ENCODE measurements at places on chromosomes 5 and 9. TPM values are rescaled to one million over a fixed set of nuclear protein-coding genes. Genes with fewer than 3 reads are reported as not detected.

- peaks cover 36% of the 10 kb centered on the region for H3K4me1 ChIP-seq
- no peak overlapping the region for H3K4me3 ChIP-seq
- no peaks in the 10 kb centered on the region for H3K27me3 ChIP-seq
- peak; percentile 17 for DNase-seq
These were observed 71.7 kb downstream of the PCSK5 start for GRCh38 chr9:75962013-75962661.

GRCh38 chr9:87874304-87874623 is 8.4 kb upstream of the SPATA31E1 start:
- peaks cover 8% of the 10 kb centered on the region for H3K4me1 ChIP-seq
- H3K4me3 ChIP-seq, result no peak overlapping the region
- H3K36me3 ChIP-seq, result no peaks in the 10 kb centered on the region
- DNase-seq, result no peak

DNA sequence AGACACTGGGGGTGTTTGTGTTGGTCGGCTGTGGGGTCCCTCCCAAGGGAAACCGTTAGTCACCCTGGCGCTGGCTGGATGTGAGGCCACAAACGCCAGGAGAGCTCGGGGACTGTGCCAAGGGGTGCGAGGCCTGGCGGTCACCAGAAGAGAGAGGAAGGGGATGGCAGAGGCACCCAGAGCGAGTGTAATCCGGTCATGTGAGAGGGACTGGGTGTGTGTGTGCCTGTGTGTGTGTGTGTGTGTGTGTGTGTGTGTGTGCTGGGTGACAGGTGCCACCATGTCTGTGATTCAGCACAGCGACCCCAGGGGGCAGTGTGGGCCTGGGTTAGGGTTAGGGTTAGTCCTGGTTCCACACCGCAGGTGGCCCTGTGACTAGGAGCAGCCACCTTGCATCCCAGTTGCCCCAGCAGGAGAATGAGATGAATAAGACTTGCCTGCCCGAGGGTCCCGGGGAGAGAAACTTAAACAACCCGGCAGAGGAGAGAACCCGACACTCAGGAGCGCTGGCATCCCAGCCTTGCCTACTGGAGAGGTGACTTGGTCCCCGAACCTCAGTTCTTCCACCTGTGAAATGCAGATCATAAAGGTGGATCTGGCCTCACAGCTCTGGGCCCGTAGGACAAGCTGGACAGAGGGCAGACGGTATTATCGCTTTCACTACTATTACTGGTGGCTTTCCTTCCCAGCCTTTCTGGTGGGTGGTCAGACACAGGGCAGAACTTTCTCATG is 1.4 kb upstream of the ADAMTSL2 start:
- H3K4me1 ChIP-seq, result peaks cover 14% of the 10 kb centered on the region
- no peak overlapping the region for H3K27ac ChIP-seq
- no peaks in the 10 kb centered on the region for H3K36me3 ChIP-seq

DNA sequence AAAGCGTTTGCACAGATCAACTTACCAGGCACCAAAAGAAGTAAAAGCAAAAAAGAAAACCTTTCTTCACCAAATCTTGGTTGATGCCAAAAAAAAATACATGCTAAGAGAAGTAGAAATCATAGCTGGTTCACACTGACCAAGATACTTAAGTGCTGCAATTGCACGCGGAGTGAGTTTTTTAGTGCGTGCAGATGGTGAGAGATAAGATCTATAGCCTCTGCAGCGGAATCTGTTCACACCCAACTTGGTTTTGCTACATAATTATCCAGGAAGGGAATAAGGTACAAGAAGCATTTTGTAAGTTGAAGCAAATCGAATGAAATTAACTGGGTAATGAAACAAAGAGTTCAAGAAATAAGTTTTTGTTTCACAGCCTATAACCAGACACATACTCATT is 36.4 kb upstream of the CCDC152 start:
- no peak for DNase-seq
- peaks cover 9% of the 10 kb centered on the region for H3K27me3 ChIP-seq
- H3K36me3 ChIP-seq, result no peaks in the 10 kb centered on the region
- peaks cover 5% of the 10 kb centered on the region for H3K4me1 ChIP-seq

SELENOP gene
- not detected for total RNA-seq
